ENCODE measurements at places on chromosomes 16 and 17.

GRCh38 chr16:5903153-5903552 lies 805.6 kb upstream of the EEF2KMT start:
- no peak for DNase-seq

GRCh38 chr17:38703742-38704605 lies 1.1 kb upstream of the MLLT6 start:
- DNase-seq: peak; percentile 84

- DNase-seq: peak; percentile 86
Observed at GRCh38 chr17:45132572-45133463, 503 bp upstream of the PLCD3 start.

GRCh38 chr17:8875957-8876356 lies 8.5 kb upstream of the PIK3R6 start:
- DNase-seq: no peak

GRCh38 chr16:50038756-50039529 lies 13.9 kb downstream of the CNEP1R1 start:
- no peak for DNase-seq

GRCh38 chr16:85428899-85429775 lies 184.0 kb upstream of the GSE1 start:
- no peak for DNase-seq

DNA sequence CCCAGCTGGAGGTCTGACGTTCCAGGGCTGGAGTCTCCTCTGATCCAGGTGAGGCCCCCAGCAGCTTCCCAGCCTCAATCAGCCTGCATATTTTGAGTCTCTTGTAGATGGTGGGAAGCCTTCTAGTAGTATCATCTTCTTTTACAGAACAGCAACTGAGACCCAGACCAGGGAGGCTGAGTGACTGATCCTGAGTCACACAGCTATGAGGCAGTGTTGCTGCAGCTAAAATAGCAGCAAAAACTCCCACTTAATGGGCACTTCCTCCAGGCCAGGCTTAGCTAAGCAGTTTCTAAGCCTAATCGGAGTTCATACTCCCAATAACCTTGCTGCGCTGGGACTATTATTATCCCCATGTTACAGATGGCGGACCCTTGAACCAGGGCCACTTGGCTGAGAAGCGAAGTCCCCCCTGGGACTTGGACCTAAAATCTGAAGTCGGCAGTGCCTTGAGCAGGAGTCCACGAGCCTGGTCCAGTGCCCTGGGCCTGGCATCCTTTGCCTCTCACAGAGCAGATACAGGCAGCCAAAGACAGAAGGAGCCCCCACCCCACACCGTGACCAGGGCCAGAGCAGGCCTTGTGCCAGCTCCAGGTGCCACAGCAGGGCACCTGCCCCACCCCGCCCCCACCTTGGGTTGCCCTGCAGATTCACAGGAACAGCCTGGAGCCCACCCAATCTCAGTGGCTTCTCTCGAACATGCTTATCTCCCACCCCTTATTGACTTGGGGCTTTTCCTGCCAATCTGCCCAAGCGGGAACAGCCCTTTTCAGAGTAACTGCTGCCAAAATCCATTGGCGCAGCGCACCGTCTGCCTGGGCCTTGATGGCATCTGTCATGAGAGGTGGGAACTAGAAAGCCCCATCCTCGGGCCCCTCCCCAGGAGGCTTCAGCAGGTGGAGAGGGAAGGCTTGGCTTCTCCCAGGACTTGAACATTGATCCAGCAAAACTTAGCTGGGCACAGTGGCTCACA lies 65.1 kb downstream of the SOCS1 start:
- DNase-seq: no peak

GRCh38 chr16:8571061-8571596 lies 19.2 kb downstream of the TMEM114 start:
- DNase-seq: no peak

DNA sequence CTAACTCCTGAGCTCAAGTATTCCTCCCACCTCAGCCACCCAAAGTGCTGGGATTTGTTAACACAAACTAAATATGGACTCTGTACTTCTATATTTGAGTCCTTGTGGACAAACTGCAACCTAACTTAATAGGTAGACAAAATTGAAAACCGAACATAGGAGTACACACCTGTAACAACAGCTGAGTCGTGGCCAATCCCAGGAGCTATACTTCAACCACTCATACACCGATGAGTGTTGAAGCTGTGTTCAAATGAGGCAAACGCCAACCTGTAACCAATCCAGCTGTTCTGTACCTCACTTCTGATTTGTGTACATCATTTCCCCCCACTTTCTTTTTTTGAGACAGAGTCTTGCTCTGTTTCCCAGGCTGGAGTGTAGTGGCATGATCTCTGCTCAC lies 471.5 kb upstream of the C16orf82 start:
- no peak for DNase-seq

GRCh38 chr17:42895185-42895555 lies 5.4 kb upstream of the G6PC1 start:
- no peak for DNase-seq

- peak; percentile 60 for DNase-seq
Observed at GRCh38 chr17:56595831-56596690, 2.6 kb downstream of the NOG start.

- no peak for DNase-seq
Observed at GRCh38 chr16:8869212-8869987, 594 bp upstream of the CARHSP1 start.

DNA sequence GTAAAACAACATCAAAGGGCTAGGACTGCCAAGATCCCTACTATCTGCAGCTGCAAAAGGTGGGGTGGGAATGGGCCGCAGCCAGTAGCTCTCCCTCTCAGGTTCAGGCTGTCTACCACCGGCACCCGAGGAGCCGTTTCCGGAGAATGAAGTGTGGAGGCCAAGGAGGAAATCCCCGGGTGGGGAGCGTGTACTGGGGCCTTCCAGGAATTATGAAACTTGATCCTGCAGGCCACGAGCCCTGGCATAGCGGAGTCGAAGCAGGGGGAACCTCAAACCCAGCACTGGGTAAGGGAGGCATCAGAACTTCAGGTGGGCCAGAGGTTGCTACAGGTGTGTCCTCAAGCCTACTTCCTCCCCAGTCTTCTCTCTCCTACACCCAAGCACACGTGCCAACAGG lies 5.1 kb downstream of the INPP5K start:
- no peak for DNase-seq

GRCh38 chr17:49397586-49397985 lies 17.1 kb downstream of the PHB1 start:
- DNase-seq: no peak

DNA sequence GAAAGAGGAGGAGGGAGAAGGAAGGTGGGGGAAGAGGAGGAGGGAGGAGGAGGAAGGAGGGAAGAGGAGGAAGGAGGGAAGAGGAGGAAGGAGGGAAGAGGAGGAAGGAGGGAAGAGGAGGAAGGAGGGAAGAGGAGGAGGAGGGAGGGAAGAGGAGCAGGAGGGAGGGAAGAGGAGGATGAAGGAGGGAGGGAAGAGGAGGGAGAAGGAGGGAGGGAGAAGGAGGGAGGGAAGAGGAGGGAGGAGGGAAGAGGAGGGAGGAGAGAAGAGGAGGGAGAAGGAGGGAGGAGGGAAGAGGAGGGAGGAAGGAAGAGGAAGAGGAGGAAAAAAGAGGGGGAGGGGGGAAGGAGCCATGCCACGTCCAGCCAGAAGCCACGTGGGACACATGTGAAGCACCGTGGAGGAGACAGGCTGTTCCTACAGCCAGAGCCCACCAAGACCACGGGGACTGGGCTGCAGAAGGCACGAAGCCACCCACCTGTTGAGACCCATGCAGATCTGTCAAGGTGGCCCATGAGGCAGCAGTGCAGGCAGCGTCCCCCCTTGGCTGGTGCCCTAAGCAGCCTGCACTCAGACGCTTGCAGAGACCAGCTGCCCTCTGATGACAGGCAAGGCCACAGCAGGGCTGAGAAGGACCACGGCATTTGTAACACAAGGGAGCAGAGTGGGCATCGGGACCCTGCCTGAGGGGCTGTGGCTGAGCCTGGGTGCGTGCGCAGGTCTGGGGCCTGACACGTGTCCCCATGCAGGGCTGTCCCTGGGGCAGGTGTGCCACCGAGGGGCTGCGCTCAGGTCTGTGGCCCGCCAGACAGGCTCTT lies 10.3 kb downstream of the NDUFAF8 start:
- no peak for DNase-seq

GRCh38 chr17:67773246-67773645 lies 52.1 kb upstream of the BPTF start:
- no peak for DNase-seq

DNA sequence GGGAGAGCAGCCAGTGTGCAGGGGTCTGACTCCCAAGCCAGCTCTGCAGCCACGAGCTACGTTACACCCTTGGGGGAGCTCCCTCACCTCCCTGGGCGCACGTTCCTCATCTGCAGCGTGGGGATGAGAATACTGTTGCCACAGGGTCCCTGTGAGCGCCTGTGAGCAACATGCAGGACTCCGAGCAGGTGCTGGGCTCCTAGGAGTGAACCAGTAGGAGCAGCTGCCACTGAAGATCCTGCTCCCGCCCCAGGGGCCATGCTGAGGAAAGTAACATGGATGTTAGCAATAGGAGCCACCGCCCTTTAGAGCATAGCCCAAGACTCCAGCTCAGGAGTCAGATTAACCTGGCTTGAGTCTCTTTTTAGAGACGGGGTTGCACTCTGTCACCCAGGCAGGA lies 15.9 kb downstream of the DNAAF1 start:
- no peak for DNase-seq

DNA sequence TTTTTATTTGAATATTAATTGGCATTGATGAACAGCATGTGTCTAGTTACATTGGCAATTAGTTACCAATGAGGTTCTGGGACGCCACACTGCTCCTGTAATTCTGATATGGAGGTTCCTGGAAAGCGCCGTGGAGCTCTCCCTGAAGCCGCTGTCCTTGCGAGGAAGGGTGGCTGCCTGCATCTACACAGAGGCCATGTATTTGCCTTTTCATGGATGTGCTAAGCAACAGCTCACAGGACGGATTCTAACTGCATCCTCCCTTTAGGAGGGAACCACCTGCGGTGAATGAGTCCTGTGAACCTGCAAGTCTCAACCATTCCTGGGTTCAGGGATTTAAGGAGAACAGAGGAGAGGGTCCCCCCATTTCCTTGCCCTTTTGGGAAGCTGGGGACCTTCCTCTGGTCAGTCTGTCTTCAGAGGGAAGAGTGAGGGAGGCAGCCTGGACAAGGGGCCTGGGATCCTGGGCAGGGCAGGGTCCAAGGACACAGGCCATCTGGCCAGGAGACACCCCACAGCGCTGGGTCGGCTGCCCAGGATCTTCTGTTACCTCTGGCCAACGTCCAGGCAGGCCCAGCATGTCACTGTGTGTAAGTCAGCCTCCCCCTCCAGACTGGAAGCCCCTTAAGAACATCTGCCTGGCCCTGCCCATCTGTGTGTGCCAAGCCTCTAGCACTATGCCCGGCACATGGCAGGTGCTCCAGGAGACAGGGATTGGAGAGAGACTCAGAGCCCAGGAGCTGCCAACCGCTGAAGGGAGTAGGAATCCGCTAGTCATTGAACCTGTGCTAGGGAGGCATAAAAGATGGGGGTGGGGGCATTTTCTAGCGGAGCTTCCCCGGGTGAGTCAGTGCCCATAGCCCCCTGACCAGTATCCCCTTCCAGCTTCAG lies 314.1 kb upstream of the TNRC6C start:
- no peak for DNase-seq

DNA sequence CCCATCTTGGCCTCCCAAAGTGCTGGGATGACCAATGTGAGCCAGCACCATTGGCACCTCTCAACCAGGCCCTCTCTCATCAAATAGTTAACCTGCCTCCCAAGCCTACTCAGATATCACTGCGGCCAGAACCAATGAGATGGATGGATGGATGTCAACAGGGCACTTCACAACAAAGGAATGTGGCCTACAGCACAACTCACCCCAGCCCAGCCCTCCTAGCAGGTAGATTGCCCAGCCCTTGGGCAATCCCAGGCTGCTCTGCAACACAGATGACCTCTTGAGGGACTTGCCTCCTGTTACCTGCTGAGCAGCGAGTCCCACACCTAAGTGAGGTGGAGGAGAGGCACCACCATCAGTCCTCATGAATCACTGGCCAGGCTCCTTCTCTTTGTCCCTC lies 22.6 kb upstream of the KIFC3 start:
- no peak for DNase-seq

DNA sequence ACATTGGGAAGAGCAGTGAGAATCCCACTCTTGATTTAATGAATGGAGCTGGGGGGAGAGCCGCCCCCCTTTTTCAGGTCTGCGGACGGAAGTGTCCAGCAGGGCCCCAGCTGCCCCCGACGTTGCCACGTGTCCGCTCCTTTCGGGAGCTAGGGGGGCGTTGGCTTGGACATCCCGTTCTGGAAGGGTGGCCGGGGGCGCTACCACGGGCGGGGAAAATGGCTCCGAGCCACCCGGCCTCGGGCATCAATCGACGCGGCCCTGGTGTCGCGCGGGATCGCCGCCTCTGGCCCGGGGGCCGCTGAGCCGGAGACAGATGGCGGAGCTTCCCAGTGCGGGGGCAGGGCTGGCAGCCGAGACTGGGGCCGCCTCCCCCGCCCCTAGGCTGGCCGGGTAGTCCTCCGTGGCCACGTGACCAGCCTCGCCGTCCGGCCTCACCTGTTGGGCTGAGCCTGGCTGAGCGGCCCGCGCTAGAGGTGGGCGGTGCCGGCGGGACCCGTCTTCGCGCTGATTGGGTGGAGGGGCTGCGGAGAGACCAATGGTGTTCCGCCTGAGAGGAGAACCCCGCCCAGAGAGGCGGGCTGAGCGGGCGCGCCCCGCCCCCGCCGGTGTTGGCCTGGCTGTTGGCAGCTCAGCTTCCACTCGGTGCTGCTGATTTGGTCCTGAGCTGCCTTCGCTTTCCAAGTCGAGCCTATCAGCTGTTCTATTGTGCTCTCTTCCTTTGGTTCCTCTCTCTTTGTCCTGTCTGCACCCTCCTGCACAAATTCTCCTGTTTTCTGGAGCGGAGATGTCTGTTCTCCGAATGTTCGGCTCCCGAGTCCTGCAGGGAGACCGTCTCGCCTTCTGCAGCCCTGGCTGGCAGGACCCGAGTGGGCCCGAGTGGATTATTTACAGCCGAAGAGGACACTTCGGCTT lies 8.3 kb downstream of the HS3ST3B1 start:
- peak; percentile 96 for DNase-seq

DNA sequence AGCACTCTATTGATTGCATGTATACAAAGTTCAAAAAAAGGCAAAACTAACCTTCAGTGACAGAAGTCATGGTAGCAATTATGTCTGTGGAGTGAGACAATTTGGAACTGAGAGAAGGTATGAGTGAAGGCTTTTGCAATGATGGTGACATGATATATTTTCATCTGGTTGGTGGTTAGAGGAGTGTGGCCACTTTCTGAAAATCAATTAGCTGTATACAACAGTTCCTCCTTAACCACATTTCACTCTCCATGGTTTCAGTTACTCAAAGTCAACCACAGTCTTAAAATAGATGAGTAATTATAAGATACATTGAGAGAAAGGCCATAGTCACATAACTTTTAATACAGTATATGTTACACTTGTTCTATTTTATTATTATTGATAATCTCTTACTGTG lies 26.2 kb downstream of the ADAMTS18 start:
- DNase-seq: no peak

GRCh38 chr17:2138318-2138717 lies 83.4 kb downstream of the HIC1 start:
- peak; percentile 36 for DNase-seq

DNA sequence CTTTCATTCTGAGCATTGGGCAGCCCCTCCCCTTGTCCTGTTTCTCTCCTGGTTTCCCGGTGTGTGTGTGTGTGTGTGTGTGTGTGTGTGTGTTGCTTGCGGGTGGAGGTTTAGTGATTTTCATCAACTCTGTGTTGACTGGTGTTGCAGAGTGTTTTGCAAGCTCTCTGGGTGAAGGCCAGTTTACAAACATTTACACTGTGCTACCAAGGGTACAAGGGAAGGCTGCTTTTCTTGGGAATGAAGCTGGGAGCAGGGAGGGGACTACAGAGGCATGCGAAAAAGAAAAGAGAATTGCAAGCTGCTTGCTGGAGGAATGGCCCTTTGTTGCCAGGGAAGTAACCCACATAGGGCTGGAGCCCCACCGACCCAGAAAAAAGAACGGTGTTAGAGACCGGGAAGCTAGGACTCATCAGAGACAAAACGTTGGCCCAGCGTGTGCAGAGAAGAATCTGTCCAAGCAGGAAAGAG lies 29.6 kb downstream of the HS3ST3B1 start:
- no peak for DNase-seq
